ENCODE measurements at places on chromosomes 5 and 9. TPM values are rescaled to one million over a fixed set of nuclear protein-coding genes. Genes with fewer than 3 reads are reported as not detected.

DNA sequence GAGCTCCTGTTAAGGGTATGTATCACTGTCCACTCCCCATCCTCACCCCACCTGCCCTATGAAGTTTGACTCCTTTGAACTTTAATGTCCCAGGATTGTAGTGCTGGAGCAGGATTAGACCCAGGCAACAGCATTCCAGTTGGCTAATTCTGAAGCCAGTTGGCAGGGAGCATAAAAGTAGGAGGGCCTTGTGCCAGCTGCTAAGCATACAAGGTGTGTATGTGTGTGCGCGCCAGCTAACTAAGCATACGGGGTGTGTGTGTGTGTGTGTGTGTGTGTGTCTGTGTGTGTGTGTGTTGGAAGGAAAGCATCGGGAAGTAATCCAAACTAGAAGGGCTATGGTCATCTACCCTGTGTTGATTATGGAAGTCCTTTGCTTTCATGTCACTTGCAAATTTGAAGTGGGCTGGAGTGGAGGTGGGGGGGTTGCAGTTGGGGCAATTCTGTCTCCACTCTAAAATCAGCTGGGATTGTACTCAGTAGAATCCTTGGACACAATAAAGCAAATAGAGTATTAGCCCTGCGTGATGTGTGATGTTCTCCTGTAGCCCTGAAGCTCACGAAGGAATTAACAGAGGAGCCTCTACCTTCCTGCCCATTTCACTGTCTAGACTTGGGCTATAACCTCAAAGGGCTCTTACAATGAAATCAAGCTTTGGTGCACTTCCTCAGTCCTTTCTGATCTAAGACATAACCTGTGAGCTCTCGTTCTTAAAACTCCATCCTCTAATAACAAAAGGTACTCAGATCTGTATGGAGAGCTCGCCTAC is 26.9 kb downstream of the HMGCR start:
- no peak for DNase-seq

GRCh38 chr5:148386041-148386440 is 2.3 kb downstream of the FBXO38 start:
- DNase-seq: no peak

The OTP gene
- under 0.01 TPM for total RNA-seq

GRCh38 chr5:173793648-173794548 is 94.3 kb upstream of the CPEB4 start:
- peak; percentile 55 for DNase-seq

DNA sequence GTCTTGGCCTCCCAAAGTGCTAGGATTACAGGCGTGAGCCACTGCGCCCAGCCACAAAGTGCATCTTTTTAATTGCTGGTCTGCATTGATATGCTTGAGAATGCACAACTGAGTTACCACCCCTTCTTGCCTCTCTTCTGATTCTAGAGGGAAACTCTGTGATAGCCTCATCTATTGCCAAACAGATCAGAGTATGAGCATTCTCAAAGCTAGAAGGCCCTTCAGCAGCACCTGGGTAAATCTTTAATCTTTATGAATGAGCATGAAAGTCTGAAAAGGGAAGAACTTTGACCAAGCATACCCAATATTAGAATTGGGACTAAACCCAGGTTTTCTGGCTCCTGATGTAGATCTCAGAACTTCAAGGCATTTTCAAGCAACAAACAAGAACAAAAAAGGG is 298.3 kb upstream of the TNC start:
- DNase-seq: no peak

The CDH12 gene
- 6.2 TPM for total RNA-seq

The PCDHB15 gene
- 1.6 TPM for total RNA-seq

The SPATA31E1 gene
- not detected for total RNA-seq

DNA sequence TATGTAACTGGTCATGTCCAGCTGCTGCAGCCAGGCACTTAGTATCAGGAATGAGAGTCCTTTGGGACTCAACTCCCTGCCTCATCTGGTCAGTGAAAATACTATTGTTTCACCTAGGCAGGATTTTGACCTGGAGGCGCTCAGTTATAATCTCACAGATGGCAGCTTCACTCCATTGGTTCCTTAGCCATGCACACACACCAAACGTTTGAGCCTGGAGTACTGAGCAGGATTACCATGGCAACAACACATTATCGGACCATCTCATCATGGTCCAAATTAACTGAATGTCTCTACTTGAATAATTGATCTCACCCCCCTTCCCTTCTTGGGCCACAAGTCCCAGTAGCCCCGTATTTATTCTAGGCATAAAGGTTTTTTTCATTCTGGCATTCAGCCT is 15.0 kb upstream of the SREK1 start:
- no peak for DNase-seq

The SPAG8 gene
- total RNA-seq: 1.7 TPM

All from RPMI7951 (cell line).